ENCODE measurements at places on chromosomes 2 and 18.

- peak; percentile 27 for DNase-seq
Measured at GRCh38 chr18:72056171-72056570, 488.0 kb downstream of the CBLN2 start.

- DNase-seq: no peak
Measured at GRCh38 chr2:12770300-12770968, 53.7 kb downstream of the TRIB2 start.

GRCh38 chr2:181196401-181196800 is 216.0 kb downstream of the UBE2E3 start:
- no peak for DNase-seq

GRCh38 chr2:105042189-105042588 is 4.3 kb downstream of the MRPS9 start:
- DNase-seq: no peak

- peak; percentile 43 for DNase-seq
Measured at GRCh38 chr18:26383454-26384270, 157.4 kb downstream of the TAF4B start.

GRCh38 chr18:26826656-26827235 is 38.8 kb downstream of the AQP4 start:
- no peak for DNase-seq

DNA sequence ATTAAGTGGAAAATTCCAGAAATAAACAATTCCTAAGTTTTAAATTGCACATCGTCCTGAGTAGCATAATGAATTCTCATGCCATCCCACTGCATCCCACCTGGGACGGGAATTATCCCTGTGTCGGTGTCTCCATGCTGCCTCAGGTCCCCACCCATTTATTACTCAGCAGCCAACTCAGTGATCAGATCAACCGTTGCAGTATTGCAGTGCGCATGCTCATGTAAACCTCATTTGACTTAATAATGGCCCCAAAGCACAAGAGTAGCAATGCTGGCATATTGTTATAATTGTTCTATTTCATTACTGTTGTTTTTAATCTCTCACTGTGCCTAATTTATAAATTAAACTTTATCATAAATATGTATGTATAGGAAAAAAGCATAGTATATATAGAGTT is 214.4 kb downstream of the METTL4 start:
- DNase-seq: no peak

GRCh38 chr2:203672856-203673255 is 33.6 kb upstream of the CD28 start:
- no peak for DNase-seq

GRCh38 chr2:237471438-237472186 is 15.4 kb upstream of the MLPH start:
- DNase-seq: peak; percentile 34

DNA sequence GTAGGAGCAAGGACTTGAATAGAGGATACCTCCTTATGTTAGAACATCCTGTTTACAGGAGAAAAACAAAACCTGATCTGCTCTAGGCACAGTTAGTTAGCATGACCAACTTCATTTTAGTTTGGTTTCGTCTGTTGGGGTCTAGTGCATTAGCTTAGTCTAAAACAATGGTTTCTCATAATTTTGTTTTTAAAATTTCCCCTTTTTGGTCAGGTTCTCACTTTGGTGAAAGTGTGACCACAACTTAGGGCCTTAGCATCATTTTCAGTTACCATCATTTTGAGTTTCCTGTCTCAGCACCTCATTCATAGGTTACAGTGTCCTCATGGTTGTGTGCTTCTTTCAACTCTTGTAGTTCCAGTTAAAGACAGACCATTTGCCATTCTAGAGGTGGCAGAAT is 1277.0 kb upstream of the SLC39A10 start:
- no peak for DNase-seq

DNA sequence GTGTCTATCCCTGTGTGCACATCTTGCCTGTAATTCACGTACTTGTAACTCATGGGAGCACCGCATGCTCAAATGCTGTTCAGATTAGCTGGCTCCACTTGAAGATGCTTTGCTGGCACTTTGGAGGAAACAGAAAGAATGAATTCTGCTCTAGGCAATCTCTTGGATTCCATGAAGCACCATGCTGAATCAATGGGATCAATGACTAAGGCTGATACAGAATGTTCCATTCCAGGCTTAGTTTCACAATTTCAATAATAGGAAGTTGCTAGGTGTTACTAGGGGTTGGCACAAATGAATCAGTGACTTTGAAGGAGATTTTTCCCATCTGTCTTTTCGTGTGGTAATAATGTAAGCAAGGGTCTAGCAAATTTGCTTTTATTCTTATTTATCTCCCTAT is 328.8 kb downstream of the OSR1 start:
- DNase-seq: no peak

DNA sequence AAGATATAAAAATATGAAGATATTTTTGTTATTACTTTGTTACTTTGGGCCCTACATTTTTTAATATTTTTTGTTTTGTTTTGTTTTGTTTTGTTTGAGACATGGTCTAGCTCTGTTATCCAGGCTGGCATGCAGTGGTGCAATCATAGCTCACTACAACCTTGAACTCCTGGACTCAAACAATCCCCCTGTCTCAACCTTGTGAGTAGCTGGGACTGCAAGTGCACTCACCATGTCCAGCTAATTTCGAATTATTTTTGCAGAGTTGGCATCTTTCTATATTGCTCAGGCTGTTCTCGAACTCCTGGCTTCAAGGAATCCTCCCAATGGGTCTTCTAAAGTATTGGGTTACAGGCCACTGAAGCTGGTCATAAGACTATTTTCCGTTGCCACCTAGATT is 603.6 kb upstream of the PIK3C3 start:
- no peak for DNase-seq

DNA sequence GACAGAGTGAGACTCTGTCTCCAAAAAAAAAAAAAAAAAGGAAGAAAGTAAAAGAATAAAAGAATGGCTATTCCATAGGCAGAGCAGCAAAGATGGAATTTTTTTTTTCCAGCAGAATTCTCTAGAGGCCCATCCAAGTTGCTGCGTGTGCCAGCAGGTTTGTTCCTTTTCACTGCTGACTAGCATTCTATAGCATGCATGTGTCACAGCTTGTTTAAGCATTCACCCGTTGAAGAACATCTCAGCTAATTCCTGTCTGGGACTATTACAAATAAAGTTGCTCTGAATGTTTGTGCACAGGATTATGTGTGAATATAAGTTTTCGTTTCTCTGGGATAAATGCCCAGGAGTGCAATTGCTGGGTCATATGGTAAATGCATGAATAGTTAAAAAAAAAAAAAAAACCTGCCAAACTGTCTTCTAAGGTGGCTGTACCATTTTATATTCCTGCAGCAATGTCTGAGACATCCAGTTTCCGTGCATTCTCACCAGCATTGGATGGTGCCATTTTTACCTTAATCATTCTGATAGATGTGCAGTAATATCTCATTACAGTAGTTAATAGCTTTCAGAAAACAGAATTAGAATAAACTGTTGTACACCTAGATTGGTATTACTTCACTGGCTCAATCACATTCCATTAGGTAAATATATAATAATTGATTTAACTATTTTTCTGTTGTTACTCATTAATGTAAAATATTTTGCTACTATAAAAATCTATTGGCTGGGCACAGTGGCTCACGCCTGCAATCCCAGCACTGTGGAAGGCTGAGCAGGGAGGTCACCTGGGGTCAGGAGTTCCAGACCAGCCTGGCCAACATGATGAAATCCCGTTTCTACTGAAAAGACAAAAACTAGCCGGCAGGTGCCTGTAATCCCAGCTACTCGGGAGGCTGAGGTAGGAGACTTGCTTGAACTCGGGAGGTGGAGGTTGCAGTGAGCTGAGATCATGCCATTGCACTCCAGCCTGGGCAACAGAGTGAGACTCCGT is 47.5 kb upstream of the ASAP2 start:
- DNase-seq: no peak

DNA sequence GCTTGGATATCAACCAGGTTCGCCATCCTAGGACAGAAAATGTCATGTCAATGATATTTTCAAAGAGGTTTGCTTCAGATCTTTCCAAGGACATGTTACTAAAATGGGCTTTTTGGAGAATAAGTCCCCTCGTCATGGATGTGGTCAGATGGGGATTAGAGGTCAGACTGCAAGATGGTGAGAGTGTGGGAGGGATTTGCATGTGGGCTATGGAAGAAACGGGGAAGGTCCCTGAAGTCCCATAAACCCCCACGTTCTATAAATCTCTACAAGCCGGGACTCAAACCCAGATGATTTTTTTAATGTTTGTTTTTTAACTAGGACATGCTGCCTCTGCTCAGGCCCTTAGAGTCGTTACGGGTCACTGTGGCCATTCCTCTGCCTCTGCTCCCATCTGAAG is 37.7 kb upstream of the IGFBP5 start:
- DNase-seq: no peak

- DNase-seq: peak; percentile 40
Measured at GRCh38 chr2:67851956-67852824, 210.6 kb downstream of the C1D start.

DNA sequence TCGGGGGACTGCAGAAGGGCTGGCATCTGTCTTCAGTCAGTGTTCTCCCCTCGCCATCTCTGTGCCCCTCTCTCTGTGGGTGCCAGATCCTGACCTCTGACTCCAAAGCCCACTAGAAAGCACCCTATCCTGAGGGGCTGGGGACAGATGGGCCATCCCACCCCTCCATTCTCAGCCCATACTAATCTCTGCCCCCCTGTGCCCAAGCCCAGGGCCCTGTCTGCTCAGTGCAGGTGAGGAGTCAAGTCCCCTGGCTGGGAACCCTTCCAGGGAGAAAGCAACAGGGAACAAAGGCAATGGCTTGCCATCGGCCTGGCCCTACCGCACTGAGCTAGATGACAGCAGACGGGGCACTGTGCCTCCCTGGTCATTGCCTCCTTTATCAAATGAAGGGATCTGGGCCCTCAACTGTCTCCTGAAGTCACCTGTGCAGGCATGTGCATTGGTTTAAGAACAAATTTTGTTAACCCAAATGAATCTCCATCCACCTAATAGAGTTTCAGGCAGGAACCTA is 42.7 kb upstream of the ID2 start:
- no peak for DNase-seq

GRCh38 chr2:146576339-146577111 is 1268.3 kb upstream of the ACVR2A start:
- no peak for DNase-seq

DNA sequence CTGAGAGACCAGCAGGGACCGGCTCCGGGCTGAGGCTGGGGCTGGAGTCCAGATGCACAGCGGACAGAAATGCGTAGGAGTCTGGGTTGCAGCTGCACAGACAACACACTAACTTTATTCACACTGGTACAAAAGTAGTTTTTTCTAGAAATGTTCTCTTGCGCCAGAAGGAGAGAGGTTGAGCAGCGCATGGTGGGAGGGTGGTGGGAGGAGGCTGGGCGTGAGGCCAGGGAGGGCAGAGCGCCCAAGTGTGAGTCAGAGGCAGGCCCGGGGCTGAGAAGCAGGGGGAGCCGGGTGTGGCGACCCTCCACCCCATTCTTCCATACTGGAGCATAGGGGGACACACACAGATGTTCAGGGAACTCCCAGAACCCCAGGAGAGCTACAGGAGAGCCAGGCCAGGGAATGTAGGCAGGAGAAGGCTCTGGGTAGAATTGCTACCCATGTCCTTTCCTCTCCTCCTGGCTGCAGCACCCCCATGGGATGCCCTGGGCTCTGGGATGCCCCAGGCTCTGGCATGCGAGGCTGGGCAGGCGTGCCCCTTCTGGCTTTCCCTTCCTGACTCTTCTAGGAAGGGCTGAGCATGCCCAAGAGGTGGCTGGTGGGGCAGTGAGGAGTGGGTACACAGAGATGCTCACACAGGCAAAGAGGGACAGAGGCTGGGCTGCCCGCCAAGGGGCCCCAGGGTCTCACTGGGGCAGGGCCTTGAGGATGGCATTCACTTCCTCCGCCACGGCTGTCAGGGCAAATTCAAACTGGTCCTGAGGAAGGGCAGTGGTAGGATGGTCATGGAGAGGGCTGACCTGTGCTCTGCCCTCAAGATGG is 10.6 kb downstream of the DNAJB2 start:
- DNase-seq: no peak

DNA sequence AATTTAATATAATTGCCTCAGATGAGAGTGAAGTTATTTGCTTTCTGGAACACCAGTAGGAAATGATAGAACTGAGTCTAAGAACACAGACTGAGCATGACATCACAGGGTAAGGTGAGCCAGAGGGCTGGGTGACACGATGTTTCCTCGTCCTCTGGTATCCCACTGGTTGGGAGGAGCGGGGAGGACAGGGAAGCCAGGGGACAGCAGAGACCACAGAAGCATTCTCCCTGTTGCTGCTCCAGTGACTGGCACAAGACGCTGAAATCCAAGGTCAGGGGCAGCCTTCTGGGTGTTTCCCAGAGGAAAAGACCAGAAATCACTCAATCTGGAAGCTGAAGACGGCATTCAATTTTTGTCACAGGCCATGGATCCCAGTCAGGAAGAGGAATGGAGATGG is 363.4 kb upstream of the SOX11 start:
- DNase-seq: no peak

- no peak for DNase-seq
Measured at GRCh38 chr2:213229814-213230213, 54.5 kb upstream of the SPAG16 start.

GRCh38 chr2:173511357-173511756 is 156.7 kb downstream of the CDCA7 start:
- no peak for DNase-seq

GRCh38 chr2:24203029-24203786 is 28.4 kb downstream of the FAM228A start:
- no peak for DNase-seq

GRCh38 chr2:96207073-96207773 is 1.4 kb downstream of the STARD7 start:
- DNase-seq: no peak

DNA sequence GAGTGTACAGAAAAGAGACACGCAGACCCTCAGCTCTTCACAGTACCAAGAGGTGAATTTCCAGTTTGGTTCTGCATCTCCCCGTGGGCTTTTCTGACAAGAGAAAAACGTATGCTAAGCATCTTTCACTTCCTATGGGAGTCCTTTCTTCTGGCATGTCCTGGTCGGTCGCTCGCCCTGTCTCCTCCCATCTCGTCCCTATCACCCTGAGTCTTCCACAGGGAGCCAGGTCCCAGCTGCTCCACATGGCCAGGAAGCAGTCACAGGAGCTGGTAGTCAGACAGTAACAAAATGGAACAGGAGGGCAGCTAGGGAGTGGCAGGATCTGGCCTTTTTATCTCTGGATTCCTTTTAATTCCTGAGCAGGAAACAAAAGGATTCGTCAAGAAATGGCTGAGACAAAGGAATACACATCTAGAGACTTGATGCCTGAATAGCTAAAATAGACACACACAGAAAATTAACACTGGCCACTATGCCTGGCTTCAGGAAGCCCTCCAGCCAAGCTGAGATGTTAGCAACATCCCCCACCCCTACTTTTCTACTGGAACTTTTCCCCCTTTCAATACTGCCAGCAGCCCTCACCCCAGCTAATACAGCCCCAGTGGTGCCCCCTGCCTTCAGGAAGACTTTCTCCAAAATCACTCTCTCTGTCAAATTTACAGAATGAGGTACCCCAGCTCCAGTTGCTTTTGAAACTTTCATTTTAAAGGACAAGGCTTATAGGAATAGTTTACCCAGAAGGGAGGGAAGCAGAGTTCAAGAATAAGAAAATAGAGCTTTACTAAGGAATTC is 136.1 kb downstream of the DNER start:
- DNase-seq: peak; percentile 44

GRCh38 chr2:139813340-139813739 is 1033.2 kb upstream of the NXPH2 start:
- no peak for DNase-seq

GRCh38 chr2:128710242-128710641 is 391.6 kb upstream of the HS6ST1 start:
- DNase-seq: no peak

GRCh38 chr2:182187130-182187529 is 201.5 kb downstream of the PPP1R1C start:
- DNase-seq: no peak

- no peak for DNase-seq
Measured at GRCh38 chr2:113126845-113127645, at the start of gene IL1RN. TSS of gene IL1RN (plus strand) at chr2:113127598. CDS start at chr2:113127625, 27 bp downstream.

- no peak for DNase-seq
Measured at GRCh38 chr18:76388891-76389423, 106.1 kb downstream of the ZNF516 start.

Data from retina (tissue), 1 donor.